Cerebellar nuclear complex (tissue), 1 donor: ENCODE measurements at places on chromosomes 16 and 17.

DNA sequence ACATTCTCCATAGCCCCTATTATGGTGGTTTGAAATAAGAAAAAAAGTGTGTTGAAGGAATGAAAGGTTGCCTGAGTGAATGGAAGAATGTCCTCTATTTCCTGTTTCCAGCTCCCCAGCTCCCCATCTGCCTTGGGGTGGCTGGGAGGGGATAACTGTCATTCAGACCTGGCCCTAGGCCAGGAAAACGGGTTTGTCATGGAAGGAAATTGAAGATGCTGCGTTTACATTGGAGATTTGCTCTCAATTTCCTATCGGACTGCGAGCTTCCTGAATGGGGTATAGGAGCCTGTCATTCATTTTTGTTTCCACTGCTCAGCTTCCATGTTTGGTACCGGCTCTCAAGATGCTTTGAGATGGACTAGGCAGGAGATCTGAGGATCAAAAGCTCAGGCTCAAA is 2.2 kb upstream of the FZD2 start:
- no peak for DNase-seq

DNA sequence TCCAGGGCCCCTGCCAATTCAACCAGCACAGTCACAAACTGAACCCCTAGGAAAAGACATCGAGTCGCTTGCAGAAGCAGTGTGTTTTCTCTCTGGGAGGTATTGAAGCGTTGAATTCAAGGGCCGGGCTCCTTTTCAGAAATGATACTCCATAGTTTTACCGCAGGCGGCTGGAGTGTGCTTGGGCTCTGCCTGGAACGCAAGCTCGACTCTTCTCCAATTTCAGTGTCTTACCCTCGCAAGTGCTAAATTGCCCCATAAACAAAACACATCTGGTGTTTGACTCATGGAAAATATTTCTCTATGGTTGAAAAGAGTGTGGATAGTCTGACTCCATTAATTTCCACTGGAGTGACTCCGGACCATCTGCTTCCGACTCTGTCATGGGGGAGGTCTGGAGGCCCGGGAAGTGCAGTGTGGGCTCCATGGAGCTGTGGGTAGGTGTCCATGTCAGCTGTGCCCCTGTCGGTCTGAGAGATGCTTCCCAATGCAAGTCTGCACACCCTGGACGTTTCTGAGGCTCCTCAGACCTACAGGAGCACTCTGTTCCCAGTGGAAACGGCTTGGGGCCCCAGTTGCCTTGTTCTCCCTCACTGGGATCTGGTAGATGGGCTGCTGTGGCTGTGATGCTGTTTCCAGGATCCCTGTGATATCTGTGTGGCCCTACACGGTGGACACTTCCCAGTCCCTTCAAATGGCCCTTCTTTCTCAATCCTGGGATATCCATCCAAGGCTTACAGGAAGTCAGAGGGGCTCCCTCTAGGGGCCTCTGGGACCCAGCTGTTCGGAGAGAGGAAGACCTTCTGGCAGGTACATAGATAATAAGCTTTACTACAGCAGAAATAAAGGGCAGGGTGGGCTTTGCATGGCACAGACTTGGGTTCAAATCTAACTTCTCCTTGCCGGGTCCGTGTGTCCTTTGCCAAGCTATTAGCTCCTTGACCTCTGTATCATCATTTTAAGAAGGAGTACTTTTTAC is 119.8 kb upstream of the CDH13 start:
- no peak for DNase-seq

- no peak for DNase-seq
These were observed 44.0 kb upstream of the MEAK7 start for GRCh38 chr16:84548508-84548907.

DNA sequence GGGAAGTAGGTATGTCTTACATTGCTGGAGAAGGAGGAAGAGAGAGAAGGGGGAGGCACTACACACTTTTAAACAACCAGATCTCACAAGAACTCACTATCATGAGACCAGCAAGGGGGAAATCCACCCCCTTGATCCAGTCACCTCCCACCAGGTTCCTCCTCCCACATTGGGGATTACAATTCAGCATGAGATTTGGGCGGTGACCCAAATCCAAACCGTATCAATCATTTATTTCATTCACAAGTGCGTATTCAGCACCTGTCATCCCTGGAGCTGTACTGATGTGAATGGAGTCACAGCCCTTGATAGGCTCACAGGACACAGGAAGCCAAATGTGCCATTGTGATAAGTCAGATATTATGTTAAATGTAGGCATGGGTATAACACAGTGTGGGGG is 228.3 kb upstream of the HSBP1 start:
- DNase-seq, result no peak

- DNase-seq, result no peak
These were observed 859.1 kb upstream of the GOT2 start for GRCh38 chr16:59593194-59593661.

DNA sequence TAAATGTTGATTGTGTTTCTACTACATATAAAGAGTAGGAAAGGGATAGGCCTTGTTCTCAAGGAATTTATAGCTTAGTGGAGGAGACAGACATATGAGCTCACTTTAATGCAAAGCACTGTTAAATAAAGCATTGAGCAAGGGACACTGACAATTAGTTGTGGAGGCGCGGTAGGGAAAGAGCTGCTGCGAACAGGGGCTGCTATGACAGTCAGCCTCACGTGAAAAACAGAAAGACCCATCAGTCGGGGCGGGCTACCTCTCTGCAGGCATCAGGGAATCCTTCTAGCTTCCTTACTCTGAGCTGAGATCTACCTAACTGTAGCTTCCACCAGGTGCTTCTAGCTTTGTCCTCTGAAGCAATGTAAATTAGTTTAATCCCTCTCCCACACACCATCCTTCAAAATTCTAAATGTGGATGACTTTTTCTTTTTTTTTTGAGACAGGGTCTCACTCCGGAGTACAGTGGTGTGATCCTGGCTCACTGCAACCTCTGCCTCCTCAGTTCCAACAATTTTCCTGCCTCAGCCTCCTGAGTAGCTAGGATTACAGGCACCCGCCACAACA is 129.9 kb upstream of the ZFHX3 start:
- DNase-seq, result no peak

DNA sequence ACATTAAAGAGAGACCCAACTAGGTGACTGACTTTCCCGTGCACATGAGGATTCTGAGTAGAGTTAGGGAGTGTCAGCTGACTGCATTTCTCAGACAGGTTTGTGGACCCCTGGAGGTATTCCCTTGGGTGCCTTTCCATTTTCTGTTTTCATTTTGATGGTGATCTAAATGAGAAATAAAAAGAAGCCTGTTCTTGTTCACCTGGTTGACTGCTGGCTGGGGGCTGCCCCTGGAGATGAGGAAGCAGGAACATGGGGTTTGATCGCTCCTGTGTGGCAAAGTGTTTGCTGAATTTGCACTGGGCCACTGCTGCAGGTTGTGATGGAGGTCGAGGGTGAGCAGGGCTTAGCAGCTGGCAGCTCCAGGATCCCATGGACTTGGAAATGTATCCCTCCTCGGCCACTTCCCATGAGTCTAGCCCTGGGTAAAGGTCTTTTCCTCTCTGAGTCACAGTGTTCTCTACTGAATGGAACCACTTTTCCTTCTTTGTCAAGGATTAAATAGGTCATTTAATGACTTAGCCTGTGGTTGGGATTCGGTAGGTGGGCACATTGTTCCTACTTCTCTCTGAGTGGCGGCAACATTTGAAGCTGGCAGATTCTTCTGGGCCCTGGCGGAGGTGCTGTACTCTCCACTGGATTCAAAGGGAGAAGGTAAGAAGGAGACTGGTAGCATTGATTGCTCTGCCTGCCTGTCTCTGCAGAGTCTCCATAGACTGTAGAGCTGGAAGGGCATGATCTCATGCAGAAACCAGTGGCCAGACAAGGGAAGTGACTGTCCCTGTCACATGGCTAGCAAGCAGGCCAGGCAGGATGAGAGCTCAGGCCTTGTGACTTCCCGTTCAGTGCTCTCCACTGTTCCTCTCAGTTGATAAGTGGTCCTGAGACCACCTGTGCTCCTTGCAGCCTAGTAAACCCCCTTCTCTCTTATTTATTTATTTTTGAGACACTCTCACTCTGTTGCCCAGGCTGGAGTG is 17.9 kb downstream of the SNX29 start:
- DNase-seq, result no peak

- no peak for DNase-seq
These were observed 341.2 kb upstream of the DYNLRB2 start for GRCh38 chr16:80199614-80200013.

DNA sequence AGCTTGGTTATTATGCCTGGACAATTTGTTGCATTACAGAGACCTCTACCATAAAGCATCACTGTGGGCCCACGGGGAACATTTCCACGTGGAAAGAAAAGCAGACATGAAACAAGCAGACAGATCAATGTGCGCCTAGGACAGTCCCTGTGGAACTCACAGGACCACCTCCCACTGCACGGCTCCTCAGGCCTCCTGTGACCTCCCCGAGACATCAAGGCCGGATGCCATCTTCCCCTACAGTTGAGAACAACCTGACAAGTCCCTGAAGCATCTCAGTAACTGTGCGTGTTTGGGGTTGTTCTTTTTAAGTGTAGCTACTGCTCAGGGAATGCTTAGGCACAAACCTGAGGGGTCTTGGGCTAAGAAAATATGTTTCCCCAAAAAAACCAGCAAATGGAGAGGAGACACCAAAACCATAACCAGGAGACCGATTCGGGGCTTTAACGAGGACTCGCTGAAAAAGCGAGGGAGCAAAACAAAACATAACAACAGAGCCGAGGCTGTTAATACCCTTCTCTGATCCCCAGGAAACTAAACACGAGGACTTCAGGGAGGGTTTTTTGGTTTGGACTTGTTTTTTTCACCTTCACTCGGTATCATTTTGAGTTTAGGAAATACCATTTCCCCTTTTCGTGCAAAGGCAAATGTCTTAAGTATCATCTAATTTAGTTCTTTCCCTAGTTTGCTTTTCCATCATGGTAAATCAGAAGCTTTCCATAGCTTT is 87.1 kb downstream of the CYTH1 start:
- no peak for DNase-seq

DNA sequence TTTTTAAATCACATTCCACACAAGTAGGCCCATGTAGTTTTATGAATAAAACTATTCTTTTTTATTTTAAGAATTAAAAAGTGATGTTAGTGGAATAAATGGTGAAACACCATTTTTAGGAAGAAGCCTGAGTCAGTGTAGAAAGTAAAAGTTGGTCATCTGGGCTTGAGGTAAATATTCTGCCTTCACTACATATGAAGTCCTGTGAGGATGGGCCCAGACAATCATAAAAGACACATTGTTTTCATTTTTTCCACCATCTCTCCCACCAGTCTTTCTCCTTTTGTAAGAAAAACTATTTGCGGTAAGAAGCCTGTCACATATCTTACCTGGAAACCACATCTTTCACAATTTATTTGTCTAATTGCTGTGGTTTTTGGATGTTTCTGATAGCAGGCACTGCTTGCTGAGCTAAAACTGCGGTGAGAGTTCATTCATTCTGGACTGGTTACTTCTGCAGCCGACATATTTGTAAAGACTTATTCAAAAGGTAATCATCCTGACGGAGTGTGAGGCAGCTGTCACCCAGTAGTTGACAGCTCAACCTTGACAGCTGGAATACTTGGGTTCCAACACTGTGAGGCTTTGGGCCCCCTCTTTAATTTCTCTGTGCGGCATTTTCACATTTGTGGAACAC is 10.6 kb upstream of the RFFL start:
- DNase-seq, result no peak

DNA sequence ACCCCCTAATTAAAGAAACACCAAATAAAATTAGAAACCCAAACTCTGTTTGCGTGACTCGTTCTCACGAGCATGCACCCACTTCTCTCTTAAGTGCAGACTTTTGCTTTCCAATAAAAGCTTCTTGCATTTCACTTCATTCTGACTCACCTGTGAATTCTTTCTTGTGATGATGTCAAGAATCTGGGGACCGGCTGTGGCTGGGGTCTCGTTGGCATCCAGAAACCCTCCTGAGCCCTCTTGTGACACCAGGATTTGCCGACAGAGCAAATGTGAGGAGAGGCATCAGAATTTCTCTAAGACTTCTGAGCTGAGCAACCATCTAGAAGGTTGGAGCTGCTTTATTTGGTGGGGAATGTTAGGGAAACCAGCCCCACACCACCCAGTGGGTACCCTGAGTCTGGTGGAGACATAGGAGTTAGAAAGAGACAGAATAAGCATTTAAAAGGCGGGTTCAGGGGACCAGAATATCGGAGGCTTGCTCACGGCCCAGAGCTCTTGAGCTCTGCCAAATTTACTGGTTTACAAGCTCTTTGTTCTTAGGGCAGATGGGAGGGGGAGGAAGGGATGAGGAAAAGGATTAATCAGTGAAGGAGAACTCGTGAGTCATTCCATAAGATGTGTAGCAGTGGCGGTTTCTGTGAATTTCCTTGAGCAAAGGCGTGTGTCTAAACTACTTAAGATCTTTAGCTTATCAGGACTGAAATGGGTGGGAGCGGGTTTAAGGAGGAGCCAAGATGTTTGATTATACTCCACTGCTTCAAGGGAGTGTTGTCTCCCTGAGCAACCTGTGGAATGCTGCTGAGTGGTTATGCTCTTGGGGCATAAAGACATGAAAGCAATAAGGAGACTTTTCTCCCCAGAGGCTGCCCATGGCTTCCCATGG is 24.2 kb upstream of the TMC5 start:
- no peak for DNase-seq

GRCh38 chr17:57916925-57917858 is 38.0 kb downstream of the CUEDC1 start:
- DNase-seq, result no peak

GRCh38 chr16:65837464-65837863 is 529.0 kb upstream of the CDH5 start:
- DNase-seq, result no peak

DNA sequence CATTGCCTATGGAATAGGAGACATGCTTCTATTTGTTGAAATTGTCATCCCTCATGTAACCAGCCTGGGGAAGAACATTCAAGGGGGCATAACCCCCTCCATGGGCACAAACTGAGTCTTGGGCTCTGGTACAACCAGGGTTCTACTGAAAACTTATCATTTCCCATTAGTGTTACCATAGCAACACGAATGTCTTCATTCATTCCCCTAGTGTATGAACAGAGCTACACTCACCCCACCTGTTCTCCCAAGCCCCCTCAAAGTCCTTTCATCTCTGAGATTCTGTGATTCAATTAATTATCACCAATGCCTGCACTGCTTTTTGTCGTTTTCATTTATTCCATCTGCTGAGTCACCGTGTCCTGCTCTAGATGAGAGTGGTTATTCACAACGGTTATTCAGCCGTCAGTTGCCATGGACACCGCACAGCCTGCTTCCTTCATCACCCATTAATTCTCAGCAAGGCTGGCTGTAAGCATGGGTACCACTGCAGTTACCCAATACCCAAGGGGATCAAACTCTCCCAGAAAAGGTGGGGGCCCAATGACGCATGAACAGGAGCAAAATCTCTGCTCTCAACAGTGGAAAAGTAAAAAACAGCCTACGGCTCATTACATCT is 1.6 kb upstream of the GAST start:
- no peak for DNase-seq

- DNase-seq, result no peak
These were observed 5.8 kb downstream of the LMF1 start for GRCh38 chr16:965036-965395.

GRCh38 chr16:7343243-7343642 is 10.6 kb downstream of the RBFOX1 start:
- no peak for DNase-seq

GRCh38 chr16:75267631-75268264 is 16.3 kb upstream of the BCAR1 start:
- DNase-seq, result no peak

- DNase-seq, result no peak
These were observed 1.6 kb downstream of the CD7 start for GRCh38 chr17:82315703-82316358.
